ENCODE measurements at places on chromosomes 2 and 18.

DNA sequence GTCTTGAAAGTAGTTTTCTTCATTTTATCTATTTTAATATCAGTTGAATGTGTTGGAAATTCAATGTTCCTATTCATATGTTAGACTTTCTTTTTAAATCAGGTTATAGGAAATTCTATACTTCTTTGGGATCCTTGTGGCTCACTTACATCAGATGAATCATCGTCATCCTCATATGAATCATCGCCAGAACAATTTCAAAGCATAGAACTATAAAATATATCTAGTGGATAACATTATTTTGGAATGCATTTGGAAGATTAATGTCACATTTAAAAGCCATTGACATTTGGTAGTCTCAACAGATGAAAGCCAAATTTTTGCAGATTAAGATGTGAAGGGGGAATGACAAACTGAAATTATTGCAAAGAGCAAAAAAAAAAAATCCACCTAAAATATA lies 94.1 kb downstream of the FAM161A start:
- no peak for DNase-seq

DNA sequence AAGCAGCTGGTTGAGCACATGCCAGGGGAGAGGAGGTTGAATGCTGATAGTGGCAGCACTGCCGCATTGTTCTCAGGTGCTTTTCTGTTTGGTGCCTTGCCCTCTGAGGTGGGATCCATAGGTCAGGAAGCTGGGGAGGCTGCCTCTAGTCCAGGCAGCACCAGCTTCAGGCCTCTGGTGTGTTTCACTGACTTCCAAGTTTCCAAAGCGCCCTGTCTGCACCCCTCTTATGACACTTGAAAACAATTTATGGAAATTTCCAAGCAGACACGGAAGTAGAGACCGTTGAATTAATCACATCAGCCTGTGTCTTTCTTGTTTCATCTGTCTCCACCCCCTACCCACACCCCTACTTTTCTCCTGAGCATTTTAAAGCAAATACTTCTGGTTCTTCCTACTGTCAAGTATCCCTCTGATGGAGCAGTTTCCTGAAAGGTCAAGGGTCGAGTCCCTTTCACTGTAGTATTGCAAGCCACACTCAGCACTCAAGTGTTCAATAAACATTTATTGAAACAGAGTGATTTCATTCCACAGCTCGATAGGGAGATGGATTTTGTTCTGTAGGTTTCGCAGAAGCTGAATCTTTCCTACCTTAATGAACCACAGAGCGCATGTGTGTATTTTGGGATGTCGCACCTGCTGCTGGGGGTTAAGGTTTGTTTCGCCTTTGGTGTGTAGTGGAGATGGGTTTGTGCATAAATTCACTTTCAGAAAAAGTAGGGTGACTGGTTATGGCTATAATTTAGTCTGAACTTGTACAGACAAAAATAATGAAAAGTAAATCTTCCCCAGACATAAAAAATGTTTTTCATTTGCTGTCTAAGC lies 21.4 kb downstream of the DGKD start:
- DNase-seq = no peak

GRCh38 chr2:152449578-152449977 lies 114.6 kb downstream of the FMNL2 start:
- no peak for DNase-seq

DNA sequence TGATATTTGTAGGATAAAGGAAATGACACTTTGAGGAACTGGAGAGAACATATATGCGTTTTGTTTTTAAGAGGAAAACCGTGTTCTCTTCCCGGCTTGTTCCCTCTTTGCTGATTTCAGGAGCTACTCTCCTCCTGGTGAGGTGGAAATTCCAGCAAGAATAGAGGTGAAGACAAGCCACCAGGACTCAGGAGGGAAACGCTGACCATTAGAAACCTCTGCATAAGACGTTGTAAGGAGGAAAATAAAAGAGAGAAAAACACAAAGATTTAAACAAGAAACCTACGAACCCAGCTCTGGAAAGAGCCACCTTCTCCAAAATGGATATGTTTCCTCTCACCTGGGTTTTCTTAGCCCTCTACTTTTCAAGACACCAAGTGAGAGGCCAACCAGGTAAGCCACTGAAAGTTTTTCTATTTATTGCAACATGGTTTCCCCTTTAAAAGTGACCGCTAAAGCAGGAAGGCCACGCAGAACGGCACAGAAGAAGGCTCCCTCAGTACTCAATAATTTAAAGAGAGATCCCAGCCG lies 735 bp downstream of the NRP2 start:
- DNase-seq = no peak

GRCh38 chr18:35438480-35439234 lies 59.1 kb downstream of the INO80C start:
- no peak for DNase-seq

DNA sequence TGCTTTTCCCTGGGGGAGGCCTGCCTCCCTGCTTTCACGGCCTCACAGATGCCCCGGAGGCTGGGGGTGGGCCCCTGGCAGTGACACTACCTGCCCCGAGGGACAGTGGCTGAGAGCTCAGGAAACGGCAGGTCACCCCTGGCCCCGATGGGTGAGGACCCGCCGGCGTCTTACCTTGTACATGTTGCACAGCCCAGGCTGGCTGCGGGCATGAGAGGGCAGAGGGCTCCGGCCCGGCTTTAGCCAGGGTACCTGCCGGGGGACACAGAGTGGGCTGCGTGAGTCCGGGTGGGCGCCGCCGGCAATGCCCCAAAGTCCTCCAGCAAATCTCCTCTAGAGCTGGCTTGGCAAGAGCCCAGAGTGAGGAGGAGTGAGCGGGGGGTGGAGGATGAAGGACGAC lies 122.9 kb downstream of the MBP start:
- no peak for DNase-seq

GRCh38 chr2:111537078-111537655 lies 346.8 kb downstream of the ANAPC1 start:
- DNase-seq = no peak

- no peak for DNase-seq
These were observed 124.5 kb downstream of the AQP4 start for GRCh38 chr18:26741048-26741447.

GRCh38 chr2:221791844-221792243 lies 219.7 kb upstream of the EPHA4 start:
- no peak for DNase-seq

DNA sequence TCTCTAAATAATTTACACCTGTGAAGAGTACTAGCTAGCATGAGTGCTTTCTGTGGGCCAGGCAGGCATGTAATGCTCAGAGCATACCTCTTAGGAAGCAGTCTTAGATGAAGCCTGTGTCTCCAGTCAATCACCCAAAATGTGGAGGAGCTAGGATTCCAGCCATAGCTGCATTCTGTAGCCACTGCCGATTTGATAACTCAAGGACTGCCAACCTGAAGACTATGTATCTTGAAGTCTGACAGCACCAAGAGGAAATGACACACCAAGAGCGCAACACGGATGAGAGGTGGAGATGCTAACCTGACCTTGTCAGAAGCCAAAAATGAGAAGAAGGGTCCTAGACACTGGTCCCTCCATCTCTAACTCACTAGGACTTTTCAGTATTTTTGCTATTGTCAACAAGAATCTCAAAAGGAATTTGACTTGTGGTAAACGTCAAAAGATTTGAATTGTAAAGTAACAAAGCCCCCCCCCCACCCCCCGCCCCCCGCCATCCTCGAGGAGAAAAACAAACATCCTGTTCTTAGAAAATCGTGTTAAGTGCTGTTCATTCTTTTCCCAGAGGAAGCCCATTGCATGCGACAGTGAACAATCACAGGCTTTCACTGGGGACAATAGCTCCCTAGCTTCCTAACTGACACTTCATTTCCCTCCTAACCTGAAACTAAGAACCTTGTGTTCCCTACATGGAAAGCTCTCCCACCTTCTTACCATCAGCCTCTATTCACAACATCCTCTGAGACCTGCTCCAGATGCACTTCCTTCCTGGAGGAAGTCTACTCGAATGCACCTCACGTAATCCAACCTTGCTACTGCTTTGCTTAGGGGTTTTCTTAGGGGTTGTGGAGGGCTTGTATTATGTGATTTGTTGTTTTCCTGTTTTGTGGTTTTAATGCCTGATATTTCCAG lies 14.7 kb downstream of the CDC42EP3 start:
- DNase-seq = no peak

- DNase-seq = no peak
These were observed 134.8 kb upstream of the HDAC4 start for GRCh38 chr2:239535413-239536144.

DNA sequence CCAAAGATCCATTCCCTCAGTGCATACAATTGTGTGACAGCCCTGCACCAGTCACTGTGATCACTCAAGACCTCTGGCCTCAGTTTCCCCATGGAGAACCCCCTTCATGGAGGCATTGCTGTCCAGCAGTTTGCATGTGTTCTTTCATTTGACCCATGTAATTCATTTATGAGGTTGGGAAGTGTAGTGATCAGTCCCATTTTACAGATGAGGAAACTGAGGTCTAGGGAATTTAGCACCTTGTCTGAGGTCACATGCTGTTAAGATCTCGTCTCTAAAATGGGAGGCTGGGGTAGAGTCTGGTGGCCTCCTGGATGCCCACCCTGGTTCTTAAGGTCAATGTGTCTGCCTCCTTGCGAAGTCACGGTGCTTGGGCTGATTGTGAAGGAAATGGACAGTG lies 19.1 kb downstream of the LDLRAD4 start:
- DNase-seq = no peak

DNA sequence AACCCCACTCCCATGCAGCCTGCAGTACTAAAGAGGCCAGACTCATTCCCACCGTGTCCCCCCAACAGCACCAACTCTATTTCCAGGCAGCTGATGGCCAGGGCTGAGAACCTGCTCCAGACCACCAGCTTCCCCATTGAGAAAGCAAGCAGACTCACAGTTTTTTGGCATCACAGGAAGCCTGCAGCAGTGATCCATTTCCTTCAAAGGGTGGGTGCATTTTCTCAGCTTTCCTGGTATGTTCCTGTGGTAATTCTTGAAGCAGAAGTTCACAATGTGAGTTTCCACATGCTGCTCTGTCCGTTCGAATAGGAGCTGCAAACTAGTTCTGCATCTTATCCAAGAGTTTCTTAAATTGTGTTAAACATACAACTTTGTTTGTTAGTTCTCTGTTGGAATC lies 1249.6 kb upstream of the FAM98A start:
- DNase-seq = no peak

DNA sequence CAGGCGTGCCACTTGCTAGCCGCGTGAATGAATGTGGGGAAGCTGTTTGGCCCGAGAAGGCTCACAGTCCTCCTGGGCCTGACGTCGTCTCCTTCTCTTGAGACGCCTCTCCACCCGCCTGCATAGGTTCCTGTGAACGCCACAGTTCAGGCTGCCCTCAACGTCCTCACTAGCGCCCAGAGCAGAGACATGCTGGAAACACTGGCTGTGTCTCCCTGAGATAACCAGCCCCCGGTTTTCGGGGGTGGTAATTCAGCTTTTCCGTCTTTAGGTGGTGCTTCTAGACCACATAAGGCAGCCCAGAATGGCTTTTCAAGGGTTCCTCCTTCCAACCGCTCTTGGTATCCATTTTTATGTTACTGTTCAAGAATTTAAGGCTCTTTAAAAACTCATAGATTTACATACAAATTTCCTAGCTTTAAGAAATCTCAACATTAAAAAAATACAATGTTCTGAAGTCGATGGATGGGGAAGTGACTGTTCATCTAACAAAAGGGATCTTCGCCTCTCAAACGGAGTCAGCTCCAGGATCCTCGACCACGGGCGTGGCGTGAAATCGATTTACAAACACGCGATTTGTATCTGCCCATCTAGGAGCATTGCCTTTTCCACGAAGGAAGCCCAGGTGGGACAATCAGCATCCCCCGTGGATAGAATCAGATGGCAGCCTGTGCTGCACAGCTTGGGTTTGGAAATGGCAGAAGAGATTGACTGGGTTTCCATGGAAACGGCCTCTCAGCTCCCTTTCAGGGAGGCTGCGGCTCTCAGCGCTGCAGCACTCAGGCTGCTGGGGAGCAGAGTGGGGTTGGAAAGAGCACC lies 110.6 kb upstream of the PXDN start:
- no peak for DNase-seq

- no peak for DNase-seq
These were observed 29.8 kb downstream of the STARD6 start for GRCh38 chr18:54327818-54328217.

GRCh38 chr2:152222975-152223637 lies 47.5 kb upstream of the STAM2 start:
- no peak for DNase-seq

- DNase-seq = no peak
These were observed 356.3 kb upstream of the PKDCC start for GRCh38 chr2:41691561-41691960.

DNA sequence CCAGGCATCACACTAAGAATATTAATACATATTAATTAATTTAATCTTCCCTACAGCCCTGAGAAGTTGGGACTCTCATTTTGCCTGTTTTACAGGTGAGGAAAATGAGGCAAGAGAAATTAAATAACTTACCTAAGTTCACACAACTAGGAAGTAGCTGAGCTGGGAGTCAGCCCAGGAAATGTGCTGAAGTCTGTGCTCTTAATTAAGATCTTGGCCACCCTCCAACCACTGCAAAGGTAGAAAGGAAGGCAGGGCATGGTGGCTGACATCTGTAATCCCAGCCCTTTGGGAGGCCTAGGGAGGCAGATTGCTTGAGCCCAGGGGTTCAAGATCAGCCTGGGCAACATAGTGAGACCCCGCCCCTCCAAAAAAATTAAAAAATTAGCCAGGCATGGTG lies 12.9 kb upstream of the MGAT4A start:
- DNase-seq = no peak

DNA sequence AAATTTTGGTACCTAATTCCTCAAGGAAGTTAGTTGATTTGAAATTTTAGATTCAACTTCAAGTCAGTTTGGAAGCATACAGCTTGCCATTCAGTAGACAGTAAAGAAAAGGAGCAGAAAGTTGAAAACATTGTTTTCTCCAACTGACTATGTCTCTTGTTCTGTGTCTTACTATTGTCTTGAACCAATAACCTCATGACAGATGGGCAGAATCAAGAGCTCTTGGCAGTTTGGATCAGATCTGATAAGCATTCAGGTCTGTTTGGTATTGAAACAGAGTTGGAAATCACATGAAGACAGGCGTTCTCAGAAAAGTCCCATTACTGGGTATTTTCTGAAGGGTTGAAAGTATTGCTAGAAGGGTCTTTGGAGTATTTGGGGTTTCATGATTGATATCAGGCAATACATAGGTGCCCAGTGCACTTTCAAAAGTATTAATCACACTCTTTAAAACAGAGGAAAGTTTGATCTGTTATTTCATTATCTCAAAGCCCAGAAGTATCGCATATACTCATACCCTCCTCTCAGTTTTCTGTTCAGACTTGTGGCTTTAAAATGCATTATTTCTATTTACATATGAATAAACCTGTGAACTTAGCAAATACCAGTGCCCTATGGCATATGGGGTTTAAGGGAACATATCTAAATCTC lies 428.4 kb upstream of the ZEB2 start:
- no peak for DNase-seq

- DNase-seq = no peak
These were observed 20.0 kb upstream of the OTOS start for GRCh38 chr2:240160291-240161086.

DNA sequence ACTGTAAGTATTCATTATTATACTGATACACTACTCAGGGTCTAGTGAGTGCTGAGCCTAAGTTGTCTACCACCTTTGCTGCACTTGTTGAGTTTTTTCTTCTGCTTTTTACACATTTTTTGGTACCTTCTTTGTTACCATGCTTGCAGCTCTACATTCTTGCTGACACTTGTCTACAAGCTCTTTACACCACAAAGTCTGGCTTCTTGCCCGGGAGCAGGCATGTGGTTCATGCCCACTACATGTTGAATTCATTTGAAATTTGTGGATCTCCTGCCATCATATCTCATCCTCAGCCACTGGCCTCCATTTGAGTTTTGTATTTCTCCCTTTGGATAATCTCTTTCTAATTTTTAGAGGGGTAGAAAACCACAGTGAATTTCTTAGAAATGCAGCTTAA lies 29.9 kb downstream of the IL18R1 start:
- no peak for DNase-seq

Measured in T-helper 9 cell (primary cell).